Activated CD4-positive, alpha-beta T cell treated with anti-CD3 and anti-CD28 coated beads, Interleukin-2, Interleukin-4, amounts not matched to agents 100 ng/mL and 50 ng/mL, durations not matched to agents 16 hours and 8 hours (primary cell): ENCODE measurements at places on chromosomes 16 and 17.

GRCh38 chr16:74667255-74667700 lies 601 bp upstream of the RFWD3 start:
- DNase-seq, result peak; percentile 33

- DNase-seq, result no peak
These were observed 22.0 kb upstream of the METRNL start for GRCh38 chr17:83057397-83057761.

DNA sequence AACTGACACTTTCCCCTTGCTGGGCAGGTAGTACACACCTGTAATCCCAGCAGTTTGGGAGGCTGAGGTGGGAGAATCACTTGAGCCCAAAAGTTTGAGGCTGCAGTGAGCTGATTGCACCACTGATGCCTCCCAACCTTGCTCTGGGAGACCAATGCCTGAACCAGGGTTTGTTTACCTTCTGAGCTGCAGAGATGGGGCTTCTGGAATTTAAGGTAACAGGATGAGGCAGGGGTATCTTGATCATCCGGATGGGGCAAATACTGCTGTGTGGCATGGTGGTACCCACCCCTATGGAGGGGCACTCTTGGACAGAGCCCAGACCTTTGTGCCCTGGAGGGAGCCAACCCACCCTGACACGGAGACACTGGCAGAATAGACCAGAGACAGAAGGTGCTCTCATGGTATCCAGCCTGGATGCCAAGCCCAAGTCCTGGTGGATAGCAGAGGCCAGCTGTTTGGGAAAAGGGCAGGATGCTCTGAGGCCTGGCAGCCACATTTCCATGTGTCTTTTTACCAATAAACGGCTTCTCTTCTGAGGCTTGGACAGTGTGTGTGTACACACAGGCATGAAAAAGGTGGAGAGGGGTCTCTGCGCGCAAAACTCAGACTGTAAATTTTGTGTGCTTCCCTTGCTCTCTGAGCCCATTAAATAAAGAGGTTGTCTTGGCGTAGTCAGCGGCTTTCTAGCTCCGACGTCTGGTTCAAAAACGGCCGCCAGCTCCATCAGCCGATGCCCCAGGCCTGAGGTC lies 4.4 kb downstream of the ZNF48 start:
- no peak for DNase-seq

DNA sequence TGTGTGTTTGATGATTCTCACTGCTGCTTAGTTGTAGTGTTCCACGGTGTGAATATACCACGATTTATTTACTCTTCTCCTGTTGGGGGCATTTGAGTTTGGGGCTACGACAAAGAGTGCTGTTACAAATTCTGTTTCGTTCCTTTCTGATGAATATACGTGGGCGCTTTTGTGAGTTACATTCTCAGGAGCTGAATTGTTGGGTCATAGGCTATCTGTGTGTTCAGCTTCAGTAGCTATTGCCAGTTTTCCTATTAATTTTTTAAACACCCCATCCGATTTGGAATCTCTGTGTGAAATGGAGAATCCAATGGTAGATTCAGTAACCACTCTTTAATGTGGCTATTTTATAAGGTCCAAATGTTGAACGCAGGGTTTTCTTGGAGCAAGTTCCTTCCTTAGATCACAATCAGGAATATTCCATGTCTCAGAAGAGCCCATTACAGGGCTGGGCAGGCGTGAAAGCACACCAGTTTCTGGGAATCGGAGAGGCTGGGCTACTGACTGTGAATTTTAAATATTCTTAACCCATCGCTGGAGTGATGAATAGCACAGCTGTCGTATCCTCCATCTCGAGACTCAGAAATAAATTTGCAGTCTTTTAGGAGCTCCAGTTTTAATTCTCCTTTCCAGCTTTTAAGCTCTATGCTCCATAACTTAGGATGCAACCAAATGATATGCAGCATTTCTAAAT lies 115.9 kb downstream of the PITPNC1 start:
- no peak for DNase-seq

DNA sequence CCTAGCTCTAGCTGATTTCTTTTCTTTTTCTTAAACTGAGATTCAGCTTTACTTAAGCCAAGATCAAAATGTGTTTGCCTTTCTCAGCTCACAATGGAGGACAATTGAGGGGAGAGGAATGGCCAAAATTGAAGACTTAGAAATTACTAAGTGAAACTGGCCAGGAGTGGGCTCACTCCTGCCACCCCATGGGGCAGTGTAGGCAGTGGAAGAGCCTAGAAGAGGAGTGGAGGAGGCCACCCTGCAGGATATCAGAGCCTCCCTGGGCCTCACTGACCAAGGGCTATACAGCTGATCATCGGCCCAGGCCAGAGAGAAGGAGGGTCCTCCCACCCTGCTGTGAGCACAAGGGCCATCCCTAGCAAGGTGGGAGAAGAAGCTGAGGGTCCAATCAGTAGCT lies 119.8 kb downstream of the CCT6B start:
- DNase-seq, result no peak
